ENCODE measurements at places on chromosomes 16 and 17.

GRCh38 chr17:70394473-70395232, 225.3 kb downstream of the KCNJ2 start:
- no peak for DNase-seq

DNA sequence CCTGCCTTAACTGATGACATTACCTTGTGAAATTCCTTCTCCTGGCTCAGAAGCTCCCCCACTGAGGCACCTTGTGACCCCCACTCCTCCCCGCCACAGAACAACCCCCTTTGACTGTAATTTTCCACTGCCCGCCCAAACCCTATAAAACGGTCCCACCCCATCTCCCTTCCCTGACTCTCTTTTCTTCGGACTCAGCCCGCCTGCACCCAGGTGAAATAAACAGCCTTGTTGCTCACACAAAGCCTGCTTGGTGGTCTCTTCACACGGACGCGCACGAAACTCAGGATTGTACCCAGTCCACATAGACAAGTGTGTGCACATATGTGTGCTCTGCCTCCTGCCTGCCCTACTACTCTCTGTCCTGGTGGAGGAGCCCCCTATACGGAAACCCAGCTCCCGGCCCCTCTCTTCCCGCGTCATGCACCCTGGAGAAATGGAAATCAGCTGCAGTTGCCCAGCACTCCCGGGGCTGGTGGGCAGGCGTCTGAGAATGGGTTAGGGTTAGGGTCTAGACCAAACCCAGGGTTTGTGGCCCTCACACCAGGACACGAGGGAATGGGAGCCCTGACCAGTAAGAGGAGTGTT, 2.4 kb upstream of the RHBDF1 start:
- no peak for DNase-seq

GRCh38 chr17:68184141-68184571, 63.7 kb upstream of the AMZ2 start:
- DNase-seq = no peak

DNA sequence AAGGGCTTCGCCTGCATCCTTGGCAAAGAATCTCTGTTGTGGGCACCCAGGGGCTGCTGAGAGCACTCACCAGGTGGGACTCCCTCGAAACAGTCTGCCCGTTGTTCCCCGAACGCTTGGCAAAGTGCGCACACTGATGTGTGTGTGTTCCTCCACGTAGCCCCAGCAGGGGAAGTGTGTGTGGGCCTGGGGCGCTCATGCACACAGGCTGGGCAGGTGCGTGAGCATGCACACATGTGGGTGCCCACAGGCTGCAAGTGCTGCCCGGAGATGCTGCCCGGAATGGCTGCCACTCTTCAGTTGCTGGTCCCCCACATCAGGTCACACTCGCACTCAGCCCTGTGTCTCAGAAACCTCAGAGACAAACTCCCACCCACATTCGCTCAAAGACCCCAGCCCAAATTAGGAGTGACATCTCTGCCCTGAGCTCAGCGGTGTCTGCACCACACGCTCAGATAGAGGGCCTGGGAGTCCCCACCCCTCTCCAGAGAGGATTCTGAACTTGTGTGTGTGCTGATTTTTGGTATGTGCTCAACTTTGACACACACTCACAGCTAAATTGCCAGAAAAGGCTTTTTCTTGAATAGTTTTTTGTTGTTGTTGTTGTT, 119.4 kb downstream of the MGAT5B start:
- DNase-seq = no peak

GRCh38 chr16:554640-555365, 5.4 kb upstream of the PRR35 start:
- no peak for DNase-seq

GRCh38 chr17:78383725-78384471, 5.4 kb downstream of the PGS1 start:
- DNase-seq = no peak

DNA sequence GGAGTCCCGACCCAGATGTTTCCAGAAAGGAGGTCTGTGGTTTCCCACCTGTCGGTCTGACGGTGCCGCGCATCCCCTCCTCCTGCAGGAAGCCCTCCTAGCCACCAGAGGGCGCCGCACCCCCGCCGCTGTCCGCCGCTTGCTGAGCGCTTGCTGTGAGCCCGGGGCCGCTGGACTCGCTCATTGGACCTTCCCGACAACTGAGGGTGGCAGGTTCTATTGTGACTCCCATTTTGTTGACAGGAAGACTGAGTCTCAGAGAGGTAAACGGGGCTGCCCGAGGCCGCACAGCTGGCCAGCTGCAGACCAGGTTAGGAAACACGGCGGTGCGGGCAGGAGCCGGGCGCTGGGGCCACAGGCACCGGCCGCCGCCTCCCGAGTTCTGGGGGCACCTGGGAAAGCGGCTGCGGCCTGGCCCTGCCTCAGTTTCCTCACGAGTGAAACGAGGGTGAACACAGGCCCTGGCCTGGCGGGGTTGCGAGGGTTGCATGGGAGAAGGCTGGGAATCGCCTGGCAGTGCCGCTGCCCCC, 191.1 kb upstream of the CIBAR2 start:
- peak; percentile 28 for DNase-seq

- no peak for DNase-seq
Observed at GRCh38 chr17:48835971-48836370, 5.1 kb downstream of the CALCOCO2 start.

- no peak for DNase-seq
Observed at GRCh38 chr16:49602976-49603310, 229.3 kb downstream of the C16orf78 start.

DNA sequence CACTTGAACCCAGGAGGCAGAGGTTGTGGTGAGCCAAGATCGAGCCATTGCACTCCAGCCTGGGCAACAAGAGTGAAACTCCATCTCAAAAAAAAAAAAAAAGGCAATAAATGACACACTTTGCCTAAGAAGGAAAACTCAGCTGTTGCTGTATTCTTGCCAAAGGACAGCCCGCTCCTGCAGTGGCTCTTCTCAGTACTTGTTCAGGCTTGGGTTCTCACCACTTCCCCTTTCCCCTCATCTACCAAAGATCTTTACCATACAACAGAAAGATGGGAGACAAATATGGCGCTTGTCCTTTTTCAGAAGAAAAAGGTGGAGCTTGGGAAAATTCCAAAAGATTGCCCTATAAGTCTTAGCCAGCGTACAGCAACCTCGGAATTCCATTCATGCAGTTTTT, 58.5 kb downstream of the MYH13 start:
- no peak for DNase-seq

DNA sequence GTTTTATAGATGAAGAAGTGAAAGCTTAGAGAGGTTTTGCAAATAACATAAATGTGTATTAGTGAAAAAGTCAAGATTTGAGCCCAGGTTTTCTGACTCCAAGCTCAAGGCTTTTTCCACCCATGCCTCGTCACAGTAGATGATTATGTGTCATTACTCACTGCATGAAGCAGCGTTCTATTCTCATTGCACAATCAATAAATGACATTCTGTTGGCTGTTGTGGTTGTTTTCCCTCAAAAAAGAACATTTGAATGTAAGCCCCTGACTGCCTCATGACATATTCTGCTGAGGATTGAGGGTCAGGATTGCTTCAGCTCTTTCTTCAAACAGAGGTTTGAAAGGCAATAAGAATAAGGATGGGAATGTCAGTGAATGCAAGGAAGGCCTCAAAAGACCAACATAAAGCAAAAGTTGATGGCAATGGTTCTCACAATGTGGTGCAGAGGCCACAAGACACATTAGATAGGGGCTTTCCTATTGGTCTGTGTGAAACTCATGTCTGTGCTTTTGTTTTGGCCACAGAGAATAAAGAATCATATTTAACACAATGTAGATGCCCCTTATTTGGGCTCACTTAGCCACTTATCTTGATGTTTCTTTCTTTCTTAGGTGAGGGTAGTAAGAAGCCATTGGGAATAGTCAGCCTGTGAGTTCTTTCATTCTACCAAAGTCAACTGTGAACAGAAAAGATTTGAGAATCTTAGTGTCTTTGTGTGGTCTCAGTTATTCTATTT, 5.4 kb upstream of the MMD start:
- DNase-seq = no peak

- DNase-seq = no peak
Observed at GRCh38 chr16:63714876-63715275, 1407.0 kb downstream of the CDH11 start.

GRCh38 chr17:73090396-73091202, 1.9 kb downstream of the SLC39A11 start:
- DNase-seq = no peak

Measured in caudate nucleus (tissue), 63 donors.